ENCODE measurements at places on chromosomes 3 and 15.

DNA sequence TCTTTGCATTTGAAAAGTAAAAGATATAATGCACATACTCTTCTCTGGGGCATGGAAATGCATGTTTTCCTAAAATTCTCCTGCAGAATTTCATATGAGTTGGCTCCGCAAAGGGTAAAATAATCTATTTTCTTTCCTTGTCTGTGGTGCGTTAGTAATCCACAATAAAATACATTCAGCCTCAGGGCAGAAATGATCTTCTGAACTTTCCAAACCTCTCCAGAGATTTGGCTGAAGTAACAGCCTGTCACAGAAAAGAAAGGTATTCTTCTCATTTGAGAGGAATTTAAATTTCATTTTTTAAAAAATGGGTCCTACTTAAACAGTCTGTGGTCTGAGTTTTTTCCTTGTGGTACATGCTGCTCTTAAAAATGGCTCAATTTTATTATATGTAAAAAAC is 182.7 kb upstream of the DCBLD2 start:
- no peak for DNase-seq

DNA sequence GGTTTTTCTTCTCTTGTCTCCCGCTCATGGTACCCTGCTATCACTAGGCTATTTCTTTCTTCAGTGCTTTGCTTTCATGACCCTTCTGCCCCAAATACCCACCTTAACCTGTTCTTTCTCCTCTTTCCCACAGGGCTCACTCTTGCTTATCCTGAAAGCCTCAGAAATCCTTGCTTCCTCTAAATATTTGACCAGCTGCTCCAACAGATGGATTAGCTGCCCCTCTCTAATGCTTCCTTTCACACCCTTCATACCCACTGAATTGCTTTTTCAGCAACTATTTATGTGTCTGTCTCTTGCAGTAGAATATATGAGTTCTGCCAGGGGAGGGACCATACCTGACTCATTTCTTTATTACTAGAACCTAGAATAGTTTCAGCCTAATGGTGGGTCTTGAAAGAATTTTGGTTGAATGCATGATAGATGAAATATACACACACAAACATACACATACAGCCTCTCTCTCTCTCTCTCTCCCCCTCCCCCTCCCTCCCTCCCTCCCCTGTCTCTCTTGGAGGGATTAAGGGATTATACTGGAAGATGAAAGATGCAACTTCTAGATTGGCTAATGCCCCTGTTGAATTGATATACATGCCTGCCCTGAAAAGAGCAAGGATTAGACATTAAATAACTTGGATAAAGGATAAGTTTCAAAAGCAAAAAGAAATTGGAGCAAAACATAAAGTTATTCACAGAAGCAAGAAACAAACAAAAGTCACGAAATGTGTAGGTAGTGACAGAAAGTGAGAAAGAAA is 95.0 kb upstream of the GADL1 start:
- no peak for DNase-seq

DNA sequence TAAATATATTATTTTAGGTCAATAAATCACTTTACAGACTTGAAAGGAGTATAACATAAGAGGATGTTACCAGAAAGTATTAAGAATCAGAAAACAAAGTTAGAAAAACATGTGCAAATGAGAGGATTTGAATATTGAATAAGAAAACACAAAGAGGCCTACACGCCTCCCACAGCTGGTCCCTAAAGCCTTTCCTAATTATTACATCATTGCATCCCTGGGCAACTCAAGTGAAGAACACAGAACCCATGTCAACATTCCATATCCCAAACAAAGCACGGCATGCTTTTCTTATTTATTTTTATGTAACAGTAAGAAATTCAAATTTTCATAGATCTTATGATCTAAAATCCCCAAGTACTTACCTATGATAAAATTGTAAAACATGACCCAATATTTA is 61.2 kb downstream of the HERC1 start:
- DNase-seq: no peak

- DNase-seq: no peak
Observed at GRCh38 chr15:80557441-80558234, 137.5 kb upstream of the ABHD17C start.

- DNase-seq: no peak
Observed at GRCh38 chr3:53941184-53941583, 49.5 kb upstream of the SELENOK start.

- DNase-seq: no peak
Observed at GRCh38 chr3:24475925-24476324, 18.7 kb downstream of the THRB start.

GRCh38 chr3:14124223-14124614 is 451 bp downstream of the CHCHD4 start:
- DNase-seq: peak; percentile 37

DNA sequence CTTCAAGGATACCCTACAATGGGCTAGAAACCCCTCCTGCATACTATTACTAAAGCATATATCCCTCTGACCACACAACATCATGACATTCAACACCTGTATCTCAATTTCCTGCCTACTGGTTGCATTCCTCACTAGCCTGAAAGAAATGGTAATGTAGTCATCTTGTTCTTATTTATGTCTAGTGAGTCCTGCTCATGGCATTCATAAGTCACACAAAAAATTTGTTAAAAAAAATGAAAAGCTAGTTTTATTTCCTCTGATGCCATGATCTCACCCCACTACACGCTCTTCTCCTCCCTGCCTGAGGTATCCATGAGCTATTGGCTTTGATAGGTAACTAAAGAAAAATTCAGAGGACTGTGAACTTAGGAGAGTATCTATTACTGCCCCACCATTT is 284.5 kb downstream of the ZNF385D start:
- no peak for DNase-seq

DNA sequence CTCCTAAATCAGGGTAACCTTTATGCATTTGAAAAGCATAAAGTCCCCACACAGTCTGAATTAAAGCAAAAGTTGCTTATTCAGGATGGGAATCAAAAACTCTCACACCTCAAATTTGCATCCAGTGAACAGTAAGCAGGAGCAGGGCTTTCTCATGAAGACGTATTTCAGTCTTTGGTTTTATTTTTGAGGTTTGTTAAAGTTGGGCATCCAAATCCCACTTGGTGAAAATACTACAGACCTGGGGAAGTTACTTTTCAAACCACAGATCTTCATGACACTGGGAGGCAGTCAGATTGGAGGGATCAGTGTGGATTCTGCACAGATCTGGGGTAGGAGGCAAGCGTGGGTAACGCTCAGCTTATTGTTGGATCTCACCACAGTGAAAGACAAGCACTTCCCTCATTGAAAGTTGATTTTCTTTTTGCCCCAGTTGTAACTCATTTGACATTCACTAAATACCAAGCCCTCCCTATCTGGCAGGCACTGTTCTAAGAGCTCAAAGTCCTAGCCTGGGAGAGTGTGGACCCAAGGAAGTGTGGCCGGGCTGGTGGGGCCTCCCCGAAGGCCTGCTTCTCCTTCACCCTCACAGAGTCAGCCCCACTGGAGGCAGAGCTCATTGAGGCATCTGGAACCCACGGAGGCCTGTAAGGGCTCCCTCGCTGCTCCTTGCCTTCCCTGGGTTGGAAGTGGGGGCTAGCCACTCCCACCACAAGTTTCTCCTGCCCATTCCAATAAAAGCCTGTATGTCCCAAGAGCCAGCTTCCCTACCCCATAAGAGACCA is 783 bp upstream of the ISG20 start:
- DNase-seq: no peak

GRCh38 chr3:42148982-42149432 is 57.9 kb downstream of the TRAK1 start:
- no peak for DNase-seq

GRCh38 chr3:73403444-73403843 is 221.3 kb downstream of the PDZRN3 start:
- DNase-seq: no peak

- DNase-seq: no peak
Observed at GRCh38 chr15:25852661-25853524, 10.2 kb downstream of the ATP10A start.

- no peak for DNase-seq
Observed at GRCh38 chr3:132854856-132855535, 132.8 kb upstream of the NPHP3 start.

DNA sequence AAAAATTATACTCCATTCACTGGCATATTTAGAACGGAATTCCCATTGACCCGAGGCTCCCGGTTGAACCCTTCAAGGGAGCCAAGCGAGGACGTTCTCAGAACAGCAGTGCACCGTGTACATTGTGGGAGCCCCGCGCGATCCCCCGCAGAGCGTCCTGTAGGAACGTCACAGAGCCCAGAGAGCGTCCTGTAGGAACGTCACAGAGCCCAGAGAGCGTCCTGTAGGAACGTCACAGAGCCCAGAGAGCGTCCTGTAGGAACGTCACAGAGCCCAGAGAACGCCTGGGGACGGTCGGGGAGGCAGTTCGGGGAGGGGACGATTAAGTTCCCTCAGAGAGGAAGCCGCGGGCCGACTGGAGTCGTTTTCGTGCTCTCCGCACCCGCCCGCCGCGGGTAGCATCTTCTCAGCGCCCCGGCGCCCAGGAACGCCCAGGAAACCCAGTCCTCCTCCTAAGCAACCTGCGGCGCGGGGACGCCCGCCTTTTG is 506 bp upstream of the ATP1B3 start:
- no peak for DNase-seq

DNA sequence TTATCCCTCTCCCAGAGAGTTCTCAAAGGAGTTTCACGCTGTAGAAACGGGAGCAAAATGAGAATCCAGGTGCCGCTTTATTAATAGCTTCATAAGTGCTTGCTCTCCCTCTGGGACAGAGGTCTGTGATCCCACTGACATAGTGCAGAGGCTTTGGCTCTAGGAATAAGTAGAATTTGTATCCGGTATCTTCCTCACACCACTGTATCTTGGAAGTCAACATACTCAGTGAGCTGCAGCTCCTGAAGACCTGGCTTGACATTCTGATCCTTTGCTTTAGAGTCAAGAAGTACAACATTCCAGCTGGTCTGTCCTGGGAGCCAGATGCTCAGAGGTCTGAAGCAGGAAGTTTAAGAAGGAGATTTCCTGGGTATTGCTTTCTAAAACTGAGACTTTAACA is 323.0 kb downstream of the LPP start:
- DNase-seq: no peak

GRCh38 chr3:24740326-24740725 is 245.7 kb upstream of the THRB start:
- DNase-seq: no peak

GRCh38 chr15:93253681-93254080 is 164.7 kb upstream of the RGMA start:
- DNase-seq: no peak

DNA sequence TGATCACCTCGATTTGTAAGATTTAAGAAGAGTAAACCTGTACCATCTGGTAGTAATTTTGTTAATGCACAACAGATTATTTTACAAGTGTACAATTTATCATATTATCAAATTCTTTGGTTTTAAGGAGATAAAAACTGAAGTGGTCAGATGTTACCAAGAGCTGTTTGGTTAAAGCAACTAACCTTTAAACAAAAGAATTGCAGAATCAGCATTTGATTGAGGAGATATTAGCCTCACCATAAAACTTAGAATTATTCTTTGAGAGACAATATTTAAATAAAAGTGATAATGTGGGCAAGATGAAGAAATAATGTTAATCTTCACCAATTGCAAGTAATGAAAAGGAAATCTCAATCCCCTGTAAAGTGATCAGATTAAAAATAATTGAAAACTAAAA is 1034.9 kb downstream of the ROBO1 start:
- DNase-seq: no peak

- no peak for DNase-seq
Observed at GRCh38 chr3:77800893-77801292, 761.0 kb downstream of the ROBO2 start.

GRCh38 chr15:81299630-81300273 is 24.2 kb downstream of the STARD5 start:
- no peak for DNase-seq

DNA sequence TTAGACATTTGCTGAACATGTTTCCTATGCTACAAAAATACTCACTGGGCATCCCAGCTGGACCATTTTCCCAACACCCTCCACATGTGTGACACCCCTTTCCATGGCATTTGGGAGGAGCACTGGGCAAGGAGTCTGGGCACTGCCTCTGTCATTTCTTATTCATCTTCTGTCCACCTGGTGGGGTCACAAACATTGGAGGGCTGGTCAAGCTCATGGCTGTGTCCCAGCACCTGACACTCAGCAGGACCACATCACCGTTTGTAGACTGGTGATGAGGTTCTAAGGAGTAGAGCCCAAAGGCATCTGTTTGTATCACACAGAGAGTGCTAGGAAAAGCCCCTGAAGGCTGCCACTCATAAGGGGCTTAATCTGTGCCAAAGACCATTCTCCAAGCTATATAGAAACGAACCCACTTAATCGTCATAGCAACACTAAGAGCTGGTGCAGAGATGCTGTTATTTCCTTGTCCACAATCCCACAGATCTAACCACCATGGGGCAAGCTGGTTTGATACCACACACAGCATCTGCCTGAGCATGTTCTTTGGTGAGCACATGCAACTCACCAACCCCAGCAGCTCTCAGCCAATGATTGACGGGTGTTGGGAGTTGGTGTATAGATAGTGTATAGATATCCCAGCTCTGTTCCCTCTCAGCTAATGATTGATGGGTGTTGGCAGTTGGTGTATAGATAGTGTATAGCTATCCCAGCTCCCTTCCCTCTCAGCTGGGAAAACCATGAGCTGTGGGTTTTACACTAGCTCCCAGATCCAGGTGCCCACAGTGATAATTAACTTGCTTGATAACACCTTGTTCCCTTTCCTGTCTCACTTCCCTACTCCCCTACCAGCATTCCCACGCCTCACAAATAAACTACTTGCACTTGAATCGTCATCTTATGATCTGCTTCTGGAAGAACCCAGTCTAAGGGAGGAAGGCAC is 42.7 kb upstream of the ATP2B2 start:
- no peak for DNase-seq

GRCh38 chr3:121490161-121490560 is 55.6 kb downstream of the POLQ start:
- no peak for DNase-seq

DNA sequence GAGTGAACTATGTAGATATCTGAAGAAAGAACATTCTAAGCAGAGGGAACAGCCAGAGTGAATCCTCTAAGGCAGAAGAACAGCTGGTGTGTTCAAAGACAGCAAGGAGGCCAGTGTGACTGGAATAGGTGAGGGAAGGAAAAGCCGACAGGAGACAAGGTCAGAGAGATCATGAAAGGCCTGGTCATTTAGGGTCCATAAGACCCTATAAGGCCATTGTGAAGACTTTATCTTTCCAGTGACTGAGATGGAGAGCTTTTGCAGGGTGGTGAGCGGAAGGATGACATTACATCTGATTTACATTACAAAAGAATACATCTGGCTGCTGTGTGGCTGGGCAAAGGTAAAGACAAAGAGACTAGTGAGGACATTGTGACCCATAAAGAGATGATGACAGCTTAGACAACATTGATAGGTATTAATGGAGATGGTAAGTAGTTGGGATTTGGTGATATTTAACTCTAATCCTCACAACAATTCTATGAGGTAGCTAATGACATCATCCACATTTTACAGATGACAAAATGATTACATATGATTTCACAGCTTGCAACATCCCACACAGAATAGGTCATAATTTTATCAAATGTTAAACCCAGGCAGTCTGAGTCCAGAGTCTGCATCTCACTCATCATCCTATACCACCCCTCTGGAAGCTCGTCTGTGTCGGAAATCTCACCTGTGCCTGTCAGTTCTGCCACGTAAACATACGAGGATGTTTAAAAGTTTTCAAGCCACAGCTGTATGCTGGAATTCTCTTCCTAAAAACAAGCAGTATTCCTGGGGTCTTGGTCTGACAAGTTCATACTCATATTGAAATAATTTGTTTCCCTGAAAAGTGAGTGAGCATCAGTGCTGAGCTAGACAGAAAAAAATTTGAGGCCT is 70.2 kb upstream of the PIK3R4 start:
- no peak for DNase-seq

GRCh38 chr3:176579711-176580185 is 617.5 kb downstream of the TBL1XR1 start:
- no peak for DNase-seq

GRCh38 chr3:40827942-40828688 is 303.4 kb downstream of the ZNF621 start:
- DNase-seq: no peak
